NCI-H226 (cell line): ENCODE measurements at places on chromosomes 6 and 20.

DNA sequence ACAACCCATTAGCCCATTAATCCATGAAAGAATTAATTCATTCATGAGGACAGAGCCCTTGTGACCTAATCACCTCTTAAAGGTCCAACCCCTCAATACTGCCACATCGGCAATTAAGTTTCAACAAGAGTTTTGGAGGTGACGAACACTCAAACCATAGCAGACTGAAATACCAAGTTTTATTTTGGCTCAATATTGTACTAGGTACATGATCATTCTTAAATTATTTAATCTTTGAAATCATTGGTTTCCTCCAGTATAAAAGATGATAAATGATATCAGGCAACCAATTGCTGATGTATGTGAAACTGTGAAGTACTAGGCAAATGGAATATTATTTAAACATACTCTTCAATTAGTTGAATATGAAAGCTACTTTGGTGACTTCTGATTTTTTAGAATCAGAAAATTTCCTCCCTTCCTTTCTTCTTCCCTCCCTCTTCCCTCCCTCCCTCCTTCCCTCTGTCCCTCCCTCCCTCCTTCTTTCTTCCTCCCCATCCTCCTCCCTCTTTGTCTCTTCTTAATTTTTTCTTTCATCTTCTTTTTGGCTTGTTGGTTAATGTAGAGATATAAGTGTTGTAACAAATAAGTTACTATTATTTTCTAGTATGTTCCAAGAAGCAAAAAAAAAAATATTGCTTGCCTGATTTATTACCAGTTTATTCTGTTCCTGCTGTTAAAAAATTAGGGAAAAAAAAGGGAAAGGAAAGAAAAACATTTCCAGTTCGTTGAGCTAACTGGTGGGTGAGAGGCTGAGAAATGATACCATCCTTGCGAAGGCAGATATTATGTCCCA, 233.9 kb upstream of the ZNF217 start:
- DNase-seq, result no peak

DNA sequence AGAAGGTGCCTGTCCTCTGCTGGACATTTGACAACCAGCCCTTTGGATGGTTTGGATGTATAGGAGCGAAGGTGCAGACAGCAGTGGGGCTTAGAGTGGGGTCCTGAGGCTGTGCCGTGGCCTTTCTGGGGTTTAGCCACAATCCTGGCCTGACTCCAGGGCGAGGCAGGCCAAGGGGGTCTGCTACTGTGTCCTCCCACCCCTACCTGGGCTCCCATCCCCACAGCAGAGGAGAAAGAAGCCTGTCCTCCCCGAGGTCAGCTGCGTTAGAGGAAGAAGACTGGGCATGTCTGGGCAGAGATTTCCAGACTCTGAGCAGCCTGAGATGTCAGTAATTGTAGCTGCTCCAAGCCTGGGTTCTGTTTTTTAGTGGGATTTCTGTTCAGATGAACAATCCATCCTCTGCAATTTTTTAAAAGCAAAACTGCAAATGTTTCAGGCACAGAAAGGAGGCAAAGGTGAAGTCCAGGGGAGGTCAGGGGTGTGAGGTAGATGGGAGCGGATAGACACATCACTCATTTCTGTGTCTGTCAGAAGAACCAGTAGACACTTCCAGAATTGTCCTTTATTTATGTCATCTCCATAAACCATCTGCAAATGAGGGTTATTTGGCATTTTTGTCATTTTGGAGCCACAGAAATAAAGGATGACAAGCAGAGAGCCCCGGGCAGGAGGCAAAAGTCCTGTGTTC, 1.3 kb upstream of the CDKN1A start:
- no peak for DNase-seq

DNA sequence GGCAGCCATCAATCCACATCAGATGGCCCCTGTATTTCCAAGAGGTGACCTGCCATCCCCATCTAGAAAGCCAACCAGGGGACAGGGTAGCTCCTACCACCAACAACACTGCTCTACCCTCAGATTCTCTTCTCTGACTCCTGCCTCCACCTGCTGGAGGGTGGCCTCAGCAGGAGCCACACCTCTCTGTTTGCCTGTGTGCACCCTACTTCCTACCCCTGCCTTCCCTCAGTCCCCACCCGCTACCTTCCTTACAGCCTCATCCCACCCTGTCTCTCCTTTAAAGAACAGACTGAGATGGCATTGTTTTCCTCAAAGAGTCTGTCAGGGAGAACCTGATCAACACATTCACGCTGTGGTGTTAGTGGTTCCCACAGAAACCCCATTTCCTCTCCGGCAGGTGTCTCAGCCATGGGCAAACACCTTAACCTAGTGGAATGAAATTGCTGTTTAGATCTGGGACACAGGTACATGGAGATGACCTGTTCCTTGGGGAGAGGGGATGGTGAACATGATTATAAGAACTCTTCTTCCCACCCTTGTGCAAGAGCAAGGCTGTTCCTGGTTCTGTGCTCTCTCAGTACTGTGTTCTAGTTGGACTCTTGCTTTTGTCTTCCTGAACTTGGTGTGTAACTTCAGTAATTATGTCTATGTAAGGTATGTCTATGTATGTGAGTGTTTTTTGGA, 1.8 kb downstream of the ENTPD6 start:
- no peak for DNase-seq

GRCh38 chr6:111805511-111806164, 67.6 kb downstream of the FYN start:
- peak; percentile 57 for DNase-seq

- no peak for DNase-seq
Measured at GRCh38 chr6:108576709-108577108, 16.0 kb downstream of the FOXO3 start.

- no peak for DNase-seq
Measured at GRCh38 chr6:158290040-158290439, 22.2 kb upstream of the TULP4 start.

DNA sequence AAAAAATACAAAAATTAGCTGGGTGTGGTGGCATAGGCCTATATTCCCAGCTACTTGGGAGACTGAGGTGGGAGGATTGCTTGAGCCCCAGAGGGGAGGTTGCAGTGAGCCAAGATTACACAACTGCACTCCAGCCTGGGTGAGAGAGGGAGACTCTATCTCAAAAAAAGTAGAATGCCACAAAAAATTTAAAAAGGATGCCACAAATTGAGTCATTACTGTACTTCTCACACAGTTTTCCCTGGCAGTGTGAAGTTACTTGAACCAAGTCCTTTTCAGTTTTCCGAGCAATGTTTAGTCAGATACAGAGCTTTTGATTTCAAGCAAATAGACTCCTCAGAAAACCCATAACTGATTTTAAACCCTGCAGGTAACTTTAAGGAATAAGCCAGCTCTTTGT, 53.3 kb downstream of the TNFRSF21 start:
- peak; percentile 41 for DNase-seq

DNA sequence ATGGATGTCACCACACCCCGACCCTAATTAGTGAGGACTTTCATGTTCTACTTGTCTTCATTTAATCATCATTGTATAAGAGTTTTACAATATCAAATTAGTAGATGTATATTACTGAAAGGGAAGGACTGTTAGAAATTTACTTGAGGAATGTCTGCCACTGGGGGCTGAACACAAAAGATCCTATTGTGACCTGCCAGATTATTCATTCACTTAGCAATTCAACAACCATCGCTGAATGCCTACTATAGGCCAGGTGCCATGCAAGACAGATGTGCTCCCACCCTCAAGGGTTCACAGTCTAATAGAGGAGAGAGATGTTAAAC, 8.0 kb upstream of the RBCK1 start:
- DNase-seq, result no peak

GRCh38 chr6:161393839-161394364, 120.0 kb upstream of the AGPAT4 start:
- DNase-seq, result peak; percentile 71

GRCh38 chr6:56399250-56399671, 151.9 kb upstream of the COL21A1 start:
- peak; percentile 66 for DNase-seq

- no peak for DNase-seq
Measured at GRCh38 chr6:127147534-127147933, 29.1 kb downstream of the RSPO3 start.

GRCh38 chr6:53503060-53503459, 41.8 kb downstream of the GCLC start:
- no peak for DNase-seq

DNA sequence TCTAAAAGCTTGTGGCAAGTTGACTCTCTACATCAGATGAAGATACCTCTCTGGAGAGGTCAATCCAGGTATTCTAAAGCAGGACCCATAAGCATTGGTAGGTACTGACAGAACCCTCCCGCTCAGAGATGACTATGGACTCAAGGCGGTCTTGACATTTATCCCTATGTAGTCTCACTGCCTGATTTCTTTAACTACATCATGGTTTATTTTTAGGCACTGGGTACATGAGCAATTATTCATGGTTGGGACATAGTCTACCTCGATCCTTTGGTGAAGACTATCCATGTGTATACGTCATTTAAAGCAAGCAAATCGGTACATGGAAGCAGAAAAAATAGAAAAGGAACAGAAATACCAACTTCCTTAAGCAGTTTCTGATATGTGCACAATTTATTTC, 136.2 kb upstream of the TAB2 start:
- DNase-seq, result no peak

DNA sequence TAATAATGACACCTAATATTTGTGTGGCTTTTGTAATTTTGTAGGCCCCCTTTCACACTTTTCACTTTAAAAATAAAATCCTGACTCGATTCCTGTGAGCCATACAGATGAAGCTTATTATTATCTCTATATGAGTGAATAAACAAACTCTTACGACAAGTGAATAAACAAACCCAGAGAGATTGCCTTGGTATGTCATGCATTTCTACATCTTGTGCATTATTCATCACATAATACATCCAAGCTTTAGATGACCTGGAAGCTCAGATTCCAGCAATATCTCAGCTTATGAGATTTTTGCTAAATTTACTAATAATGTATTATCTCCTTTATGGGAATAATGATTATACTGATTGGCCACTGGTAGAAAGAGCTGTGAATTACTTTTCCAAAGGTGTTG, 248.2 kb downstream of the TBX18 start:
- DNase-seq, result no peak

- DNase-seq, result no peak
Measured at GRCh38 chr20:24696396-24696795, 227.0 kb downstream of the SYNDIG1 start.

GRCh38 chr6:104182811-104183210, 676.9 kb downstream of the HACE1 start:
- peak; percentile 71 for DNase-seq

GRCh38 chr6:36492621-36493020, 49.8 kb downstream of the KCTD20 start:
- no peak for DNase-seq

DNA sequence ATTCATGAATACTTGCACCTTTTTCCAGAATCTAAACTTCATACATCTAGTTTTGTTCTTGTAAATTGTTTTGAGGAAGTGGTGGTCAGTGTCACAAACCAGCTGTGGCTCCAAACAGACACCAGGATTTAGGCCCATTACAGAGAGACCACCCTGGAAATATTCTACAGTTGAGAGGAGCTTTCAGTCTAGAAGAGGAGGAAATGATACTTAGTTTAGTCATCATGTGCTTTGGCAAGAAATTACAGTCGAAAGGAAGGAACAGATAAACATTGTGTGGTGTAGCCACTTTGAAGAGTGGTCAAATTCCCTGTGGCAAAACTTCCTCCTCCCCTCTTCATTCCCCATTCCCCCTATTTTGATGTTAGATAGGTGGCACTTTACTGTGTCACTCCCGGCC, 15.7 kb downstream of the DCBLD1 start:
- peak; percentile 80 for DNase-seq

DNA sequence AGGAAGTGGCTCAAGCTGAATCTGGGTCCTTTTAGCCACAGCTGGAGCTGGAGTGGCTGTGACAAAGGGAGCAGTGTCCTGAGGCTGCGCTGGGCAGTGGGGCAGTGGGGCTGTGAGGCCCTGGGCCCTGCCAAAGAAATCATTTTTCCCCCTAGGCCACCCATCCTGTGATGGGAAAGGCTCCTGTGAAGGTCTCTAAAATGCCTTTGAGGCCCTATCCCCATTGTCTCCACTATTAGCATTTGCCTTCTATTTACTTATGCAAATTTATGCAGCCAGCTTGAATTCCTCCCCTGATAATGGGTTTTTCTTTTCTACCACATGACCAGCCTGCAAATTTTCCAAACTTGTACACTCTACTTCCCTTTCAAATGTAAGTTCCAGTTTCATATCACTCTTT, 539.2 kb downstream of the MEI4 start:
- no peak for DNase-seq

DNA sequence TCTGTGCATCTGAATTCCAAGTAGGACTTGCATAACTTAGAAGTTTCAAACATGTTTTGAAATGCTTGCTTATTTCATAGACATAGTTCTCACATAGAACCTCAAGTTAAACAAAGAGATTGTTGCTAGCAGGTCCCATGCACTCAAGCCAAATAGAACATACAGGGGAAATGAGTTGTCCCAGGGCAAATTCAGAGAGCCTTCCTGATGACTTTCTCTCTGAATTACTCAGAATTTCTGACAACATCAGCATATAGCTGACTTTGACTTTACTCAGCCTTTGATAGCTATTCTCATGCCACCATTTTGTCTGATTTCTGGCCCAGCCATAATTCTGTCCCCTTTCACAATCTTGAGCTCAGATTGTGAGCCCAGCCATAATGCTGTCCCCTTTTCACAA, 333.2 kb upstream of the PLCB4 start:
- DNase-seq, result no peak

- DNase-seq, result no peak
Measured at GRCh38 chr6:126701676-126702560, 362.0 kb downstream of the CENPW start.

DNA sequence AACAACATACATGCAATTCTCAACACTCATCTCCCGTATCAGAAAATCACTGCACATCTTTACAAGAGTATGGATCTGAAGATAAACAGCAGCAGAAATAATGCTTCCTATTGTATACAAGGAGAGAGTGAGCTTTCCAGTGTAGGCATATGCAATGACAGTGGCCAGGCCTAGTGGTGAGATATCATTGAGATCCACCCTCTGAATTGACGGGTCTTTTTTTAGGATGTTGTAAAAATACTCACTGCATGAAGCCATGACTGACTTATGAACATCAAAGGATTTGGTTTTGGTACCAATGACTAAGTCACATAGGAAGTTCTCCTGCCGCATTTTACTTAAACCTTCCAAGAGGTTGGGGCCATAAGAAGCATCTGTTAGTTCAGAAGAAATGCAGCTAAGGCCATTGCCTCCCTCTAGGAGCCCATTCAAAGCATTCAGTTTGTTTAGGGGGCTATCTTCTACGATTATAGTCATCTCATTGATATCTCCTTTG, 10.8 kb downstream of the KLHL31 start:
- DNase-seq, result no peak

GRCh38 chr6:123509112-123509511, 127.6 kb downstream of the TRDN start:
- DNase-seq, result no peak

DNA sequence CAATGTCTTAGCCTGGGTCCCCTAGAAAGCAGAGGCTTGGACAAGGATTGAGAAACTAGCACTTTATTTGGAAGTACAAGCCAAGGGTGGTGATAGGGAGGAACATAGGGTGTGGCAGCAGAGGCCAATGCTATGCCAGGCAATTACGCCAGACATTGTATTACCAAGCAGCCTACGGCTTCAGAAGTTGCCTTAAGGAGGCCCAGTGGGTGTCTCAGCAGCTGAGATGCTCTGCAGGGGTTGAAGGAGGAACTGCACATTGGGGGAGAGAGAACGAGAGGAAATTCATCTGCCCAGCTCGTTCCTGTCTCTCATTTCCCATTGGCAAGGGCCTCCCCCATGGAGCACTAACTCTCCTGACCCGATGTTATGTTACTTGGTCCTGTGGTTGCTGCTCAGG, 859 bp downstream of the C20orf202 start:
- no peak for DNase-seq

GRCh38 chr6:57089687-57090457, at the start of gene ZNF451:
Gene ZNF451, plus strand, starts transcription at chr6:57090188. Its CDS starts 66 bp downstream, at chr6:57090254.
- DNase-seq, result peak; percentile 98
